NCI-H1694 (cell line): ENCODE measurements at places on chromosomes 5 and 9.

- DNase-seq = no peak
Observed at GRCh38 chr5:135235551-135236227, 163.3 kb downstream of the MACROH2A1 start.

DNA sequence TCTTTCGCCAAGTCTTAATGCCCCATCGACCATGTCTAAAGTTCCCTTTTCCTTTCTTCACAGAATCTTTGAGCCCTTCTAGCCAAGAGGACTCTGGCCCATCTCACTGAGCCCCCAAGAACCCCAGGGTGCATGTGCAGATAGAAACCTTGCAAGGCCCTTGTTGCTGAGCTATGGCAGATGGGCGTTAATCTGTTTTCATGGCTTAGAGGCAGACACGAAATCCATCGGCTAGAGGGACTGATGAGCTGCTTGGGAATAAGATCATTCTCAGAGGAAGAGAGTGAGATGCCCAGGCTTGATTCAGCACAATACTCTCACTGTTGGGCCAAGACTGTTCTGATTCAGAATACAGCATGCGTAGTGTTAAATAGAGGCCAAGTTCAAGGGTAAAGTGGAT is 262.5 kb upstream of the C9orf72 start:
- no peak for DNase-seq

GRCh38 chr9:20302197-20302596 is 320.1 kb downstream of the MLLT3 start:
- DNase-seq = no peak

DNA sequence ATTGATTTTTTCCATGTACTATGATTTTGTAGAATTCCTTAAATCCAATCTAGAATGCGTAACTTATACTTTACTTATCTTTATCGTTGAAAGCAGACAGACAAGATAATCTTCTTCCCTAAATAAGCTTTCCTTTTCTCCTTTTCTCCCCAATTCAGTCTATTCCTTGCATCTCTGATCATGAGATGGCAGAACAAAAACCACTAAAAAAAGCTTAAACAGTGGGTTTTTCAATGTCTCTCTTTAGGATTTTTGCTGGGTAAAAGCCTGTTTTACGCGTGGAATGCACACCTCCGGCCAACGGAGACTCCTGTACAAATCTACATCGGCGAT is 755 bp downstream of the CDKN2B start:
- no peak for DNase-seq

DNA sequence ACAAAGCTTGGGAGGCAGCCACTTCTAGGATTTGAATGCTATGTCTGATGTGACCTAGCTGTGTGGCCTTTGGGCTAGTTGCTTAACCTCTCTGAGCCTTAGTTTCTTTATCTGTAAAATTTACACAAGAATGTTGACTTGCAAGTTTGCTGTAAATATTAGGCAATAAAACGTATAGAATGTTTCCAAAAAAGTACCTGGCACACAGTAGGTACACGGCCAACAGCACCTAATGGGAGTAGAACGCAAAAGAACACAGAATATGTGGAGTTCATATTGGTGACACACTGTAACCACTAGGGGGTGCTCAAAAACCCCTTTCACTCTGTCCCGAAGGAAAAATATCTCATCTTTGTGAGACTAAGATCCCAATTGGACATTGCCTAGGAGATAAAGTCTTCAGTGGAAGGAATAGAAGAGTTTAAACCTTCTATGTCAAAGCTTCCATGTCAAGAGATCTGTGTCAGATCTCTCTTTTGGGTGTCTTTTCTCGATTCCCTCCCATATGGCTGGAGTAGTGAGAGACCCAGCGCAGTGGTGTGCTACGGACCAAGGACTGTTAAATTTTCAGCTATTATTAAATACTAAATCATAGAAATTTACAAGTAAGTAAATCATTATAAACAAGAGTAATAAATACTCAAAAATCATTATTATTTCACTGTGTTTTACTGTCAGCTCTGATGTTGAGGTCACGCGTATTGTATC is 145.4 kb upstream of the RAD23B start:
- no peak for DNase-seq

DNA sequence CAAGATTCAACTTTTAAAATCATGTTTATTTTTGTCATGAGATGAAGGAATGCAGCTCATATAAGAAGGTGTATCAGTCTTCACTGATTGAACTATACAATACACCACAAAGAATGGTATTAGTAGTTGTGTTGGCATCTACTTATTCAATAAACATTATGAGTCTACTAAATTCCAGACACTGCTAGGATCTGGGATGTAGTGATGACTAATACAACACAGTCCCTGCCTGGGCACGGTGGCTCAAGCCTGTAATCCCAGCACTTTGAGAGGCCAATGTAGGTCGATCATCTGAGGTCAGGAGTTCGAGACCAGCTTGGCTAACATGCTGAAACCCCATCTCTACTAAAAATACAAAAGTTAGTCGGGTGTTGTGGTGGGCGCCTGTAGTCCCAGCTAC is 171.4 kb upstream of the NFIB start:
- DNase-seq = no peak

DNA sequence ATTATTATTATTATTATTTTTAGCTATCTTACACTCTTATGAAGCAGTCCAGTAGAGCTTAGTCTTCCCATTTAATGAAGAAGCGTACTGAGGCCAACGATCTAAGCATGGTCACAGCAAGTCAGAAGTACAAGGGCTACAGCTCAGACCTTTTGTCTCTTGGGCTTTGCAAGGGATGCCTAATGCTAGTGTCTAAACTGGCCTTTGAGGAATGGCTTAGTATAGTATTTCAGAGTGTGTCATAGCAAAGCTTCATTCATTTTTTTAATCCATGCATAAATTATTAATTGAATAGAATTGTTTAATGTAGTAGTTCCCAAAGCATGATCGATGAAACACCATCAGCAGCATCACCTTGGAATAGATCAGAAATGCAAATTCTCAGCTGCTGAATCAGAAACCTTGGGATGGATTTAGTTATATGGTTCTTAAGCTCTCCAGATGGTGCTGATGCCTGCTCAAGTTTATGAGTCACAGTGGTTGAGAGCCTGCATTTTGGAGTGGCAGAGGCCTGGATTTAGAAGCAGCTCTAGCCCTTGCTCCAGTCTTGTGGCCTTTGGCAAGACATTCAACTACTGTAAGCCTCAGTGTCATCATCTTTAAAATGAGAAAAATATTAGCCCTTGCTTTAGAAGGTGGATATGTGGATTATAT is 6.1 kb downstream of the IL12B start:
- no peak for DNase-seq

DNA sequence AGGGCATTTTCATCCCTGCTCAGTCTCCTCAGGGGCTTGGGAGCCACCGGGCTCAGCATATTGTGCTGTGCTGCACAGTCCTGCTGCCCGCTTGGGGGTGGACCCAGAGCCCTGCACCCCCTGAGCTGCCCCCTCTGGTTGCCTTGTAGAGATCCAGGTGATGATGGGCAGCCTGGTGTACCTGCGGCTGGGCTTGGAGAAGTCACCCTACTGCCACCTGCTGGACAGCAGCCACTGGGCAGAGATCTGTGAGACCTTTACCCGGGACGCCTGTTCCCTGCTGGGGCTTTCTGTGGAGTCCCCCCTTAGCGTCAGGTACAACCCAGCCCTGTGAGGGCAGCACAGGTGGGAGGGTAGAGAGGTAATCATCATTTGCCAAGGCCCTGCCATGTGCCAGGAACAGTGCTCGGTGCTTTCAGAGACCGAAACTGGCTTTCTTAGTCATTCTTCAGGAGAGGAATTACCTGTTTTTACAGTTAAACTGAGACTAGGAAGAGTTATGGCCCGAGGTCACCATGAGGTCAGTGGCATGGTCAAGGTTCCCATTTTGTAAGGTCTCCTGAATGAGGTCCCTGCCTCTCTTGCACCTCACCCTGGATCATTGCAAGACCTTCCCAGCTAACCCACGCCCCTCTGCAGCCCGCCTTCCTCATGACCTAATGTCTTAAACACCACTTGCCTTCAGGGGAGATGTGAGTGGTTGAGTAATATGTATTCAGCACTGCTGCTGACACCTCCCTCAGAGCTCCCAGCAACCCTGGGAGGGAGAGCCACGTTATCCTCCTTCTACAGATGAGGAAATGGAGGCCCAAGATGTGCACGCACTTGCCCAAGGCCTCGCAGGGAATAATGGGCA is 7.5 kb downstream of the NHP2 start:
- DNase-seq = peak; percentile 10

DNA sequence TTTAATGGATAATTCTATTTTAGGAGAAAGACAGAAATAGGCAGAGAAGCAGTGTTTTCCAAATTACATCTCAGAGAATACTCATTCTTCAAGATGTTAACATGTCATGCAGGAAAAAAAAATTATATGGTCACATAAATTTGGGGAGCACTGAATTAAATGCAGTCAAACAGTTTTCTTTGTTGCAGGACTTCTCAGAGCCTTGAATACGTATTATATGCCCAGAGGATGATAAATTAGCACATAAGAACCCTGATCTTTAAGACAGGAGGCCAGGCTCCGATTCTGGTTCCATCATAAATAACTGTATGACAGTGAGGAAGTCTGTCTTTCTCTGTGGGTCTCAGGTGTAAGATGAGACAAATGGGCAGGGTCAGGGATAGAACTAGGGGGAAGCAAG is 41.4 kb downstream of the FAT2 start:
- DNase-seq = no peak

DNA sequence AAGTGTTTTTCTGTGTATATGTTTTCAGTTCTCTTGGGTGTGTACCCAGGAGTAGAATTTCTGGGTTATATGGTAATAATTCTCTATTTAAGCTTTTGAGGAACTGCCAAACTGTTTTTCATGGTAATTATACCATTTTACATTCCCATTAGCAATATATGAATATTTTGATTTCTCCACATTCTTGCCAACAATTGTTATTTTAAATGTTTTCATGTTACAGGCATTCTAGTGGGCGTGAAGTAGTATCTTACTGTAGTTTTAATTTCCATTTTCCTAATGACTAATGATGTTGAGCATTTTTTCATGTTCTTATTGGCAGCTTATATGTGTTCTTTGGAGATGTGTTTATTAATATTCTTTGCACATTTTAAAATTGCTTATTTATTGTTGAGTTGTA is 199.5 kb downstream of the FER start:
- DNase-seq = no peak

DNA sequence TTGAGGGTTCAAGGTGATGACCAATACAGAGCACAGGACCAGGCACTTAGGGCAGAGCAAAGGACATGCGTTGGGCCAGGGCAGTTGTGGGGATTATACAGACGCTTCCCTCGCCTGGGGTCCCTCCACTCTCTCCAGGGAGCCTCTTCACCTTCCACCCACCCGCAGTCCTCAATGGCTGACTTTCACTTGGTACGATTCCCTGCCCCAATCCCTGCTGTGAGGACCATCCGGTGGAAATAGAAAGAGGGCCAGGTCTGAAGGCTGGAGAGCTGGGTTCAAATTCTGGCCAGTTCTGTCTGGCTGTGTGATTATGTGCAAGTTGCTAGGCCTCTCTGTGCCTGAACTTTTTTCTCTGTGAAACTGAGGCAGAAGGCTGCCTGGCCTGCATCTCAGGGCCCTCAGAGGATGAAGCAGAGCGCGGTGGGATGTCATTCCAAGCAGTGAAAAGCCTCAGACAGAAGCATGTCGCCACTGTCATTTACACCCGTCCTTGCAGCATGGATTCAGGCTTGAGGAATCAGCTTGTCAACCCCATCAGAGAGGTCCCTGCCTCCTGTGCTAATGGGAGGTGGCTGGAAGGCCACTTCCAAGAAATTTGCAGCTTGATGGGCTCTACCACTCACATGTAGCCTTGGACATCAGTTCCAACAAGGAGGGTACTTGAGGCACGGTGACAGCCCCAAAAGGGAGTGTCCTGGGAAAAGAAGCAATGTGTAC is 206.6 kb upstream of the IER5L start:
- DNase-seq = no peak

- peak; percentile 70 for DNase-seq
Observed at GRCh38 chr9:122931226-122932121, at the start of gene ZBTB26. TSS of gene ZBTB26 (minus strand) at chr9:122931512. CDS start at chr9:122919934, 11,578 bp downstream.

DNA sequence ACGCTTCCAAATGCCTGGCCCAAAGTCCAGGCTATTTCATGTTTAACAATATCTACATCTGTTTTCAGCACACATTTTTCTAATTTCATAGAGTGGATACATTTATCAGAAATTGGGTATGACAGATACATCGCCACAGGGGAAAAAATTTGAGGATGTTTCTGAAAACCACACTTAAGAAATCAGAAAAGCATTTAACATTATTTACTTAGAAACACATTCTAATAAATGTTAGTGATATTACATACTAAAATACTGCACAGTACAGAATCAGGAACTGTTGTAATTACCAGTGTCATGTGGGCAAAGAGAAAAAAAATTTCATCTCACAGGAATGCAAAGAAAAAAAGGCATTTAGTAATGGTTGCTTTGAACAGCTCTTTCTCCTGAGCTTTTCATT is 310.5 kb upstream of the KIF2A start:
- no peak for DNase-seq

- DNase-seq = no peak
Observed at GRCh38 chr9:134436379-134436762, 110.1 kb downstream of the RXRA start.

GRCh38 chr5:74085782-74086181 is 459.8 kb downstream of the ARHGEF28 start:
- DNase-seq = no peak
